RPMI7951 (cell line): ENCODE measurements at places on chromosomes 16 and 17. TPM values are rescaled to one million over a fixed set of nuclear protein-coding genes. Genes with fewer than 3 reads are reported as not detected.

- DNase-seq: no peak
Measured at GRCh38 chr17:72090108-72090507, 30.7 kb upstream of the SOX9 start.

DNA sequence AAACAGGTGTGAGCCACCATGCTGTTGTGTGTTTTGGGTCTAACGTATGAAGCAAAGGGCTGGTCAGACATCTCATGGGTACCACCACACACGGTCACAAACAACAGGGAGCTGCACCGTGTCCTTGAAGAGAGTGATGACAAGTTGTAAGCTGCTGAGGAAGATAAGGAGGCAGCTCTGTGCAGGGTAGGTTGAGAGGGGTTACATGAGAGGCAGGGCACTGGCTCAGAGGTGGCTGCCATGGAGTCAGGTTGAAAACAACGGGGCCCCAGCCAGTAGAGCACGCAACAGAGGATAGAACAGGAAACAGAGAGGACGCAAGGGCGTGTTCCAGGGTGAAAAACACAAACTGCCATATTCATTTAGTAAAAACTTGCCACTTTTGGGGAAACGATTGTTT is 52.2 kb downstream of the TRARG1 start:
- no peak for DNase-seq

- peak; percentile 41 for DNase-seq
Measured at GRCh38 chr17:45740553-45741330, 43.4 kb upstream of the CRHR1 start.

DNA sequence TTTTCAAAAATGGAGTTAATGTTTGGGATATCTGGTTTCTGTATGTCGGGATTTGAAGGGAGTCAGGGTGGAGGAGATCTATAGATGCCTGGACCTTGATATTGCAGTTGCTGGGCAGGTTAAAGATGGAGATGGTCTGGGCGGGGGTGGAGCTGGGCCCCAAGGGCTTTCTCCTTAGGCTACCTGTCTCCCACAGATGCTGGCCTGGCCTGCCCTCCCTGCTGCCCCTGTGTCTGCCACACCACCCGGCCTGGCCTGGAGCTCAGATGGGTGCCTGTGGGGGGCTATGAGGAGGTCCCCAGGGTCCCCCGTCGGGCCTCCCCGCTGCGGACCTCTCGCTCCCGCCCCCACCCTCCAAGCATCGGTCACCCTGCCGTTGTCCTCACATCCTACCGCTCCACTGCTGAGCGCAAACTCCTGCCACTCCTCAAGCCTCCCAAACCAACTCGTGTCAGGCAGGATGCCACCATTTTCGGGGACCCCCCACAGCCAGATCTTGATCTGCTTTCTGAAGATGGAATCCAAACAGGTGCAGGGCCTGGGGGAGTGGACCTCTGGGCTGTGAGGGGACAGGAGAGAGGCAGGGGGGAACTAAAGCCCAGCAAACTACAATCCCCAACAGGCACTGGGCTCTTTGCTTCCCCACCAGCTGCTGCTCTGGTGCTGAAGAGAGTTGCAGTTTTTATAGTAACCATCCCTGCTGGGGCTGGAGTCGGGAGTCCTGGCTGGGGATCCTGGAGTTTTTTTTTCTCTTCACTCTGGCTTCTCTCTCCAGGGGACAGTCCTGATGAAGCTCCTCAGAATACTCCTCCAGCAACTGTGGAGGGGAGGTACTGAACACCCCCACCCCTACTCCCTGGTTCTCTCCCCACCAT is 2.9 kb downstream of the ARHGEF15 start:
- DNase-seq: no peak

DNA sequence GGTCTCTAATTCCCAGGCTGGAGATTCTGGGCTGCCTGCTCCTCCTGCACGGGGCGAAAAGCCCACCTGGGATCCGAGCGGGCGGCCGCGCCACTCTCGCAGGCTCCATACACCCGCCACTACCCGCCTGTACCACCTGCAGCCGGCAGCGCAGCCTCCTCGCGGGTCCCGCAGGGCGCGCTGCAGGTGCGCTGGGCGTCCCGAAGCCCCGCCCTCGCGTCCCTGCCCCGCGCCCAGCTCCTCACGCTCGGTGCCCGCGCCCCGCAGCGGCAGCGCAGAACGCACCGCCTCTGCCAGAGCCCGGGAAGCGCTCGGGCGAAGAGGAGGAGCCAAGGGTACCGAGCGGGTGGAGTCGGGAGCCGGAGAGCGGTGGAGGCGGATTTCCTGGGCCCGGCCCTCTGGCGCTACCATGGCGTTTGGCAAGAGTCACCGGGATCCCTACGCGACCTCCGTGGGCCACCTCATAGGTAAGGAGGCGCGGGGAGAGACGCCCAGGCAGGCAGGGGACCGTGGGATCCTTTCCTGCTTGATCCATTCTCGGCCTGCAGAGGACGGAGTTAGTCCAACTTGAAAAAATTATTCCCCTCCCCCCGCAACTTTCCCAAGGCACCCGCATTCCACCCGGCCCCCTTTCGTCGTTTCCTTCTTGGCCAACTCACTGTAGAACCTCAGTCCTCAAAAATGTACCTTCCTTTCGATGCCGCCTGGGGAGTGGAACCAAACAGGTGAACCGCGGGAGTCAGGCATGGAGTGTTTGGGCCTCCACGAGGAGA is at the start of gene TOM1L1:
Gene TOM1L1, plus strand, starts transcription at position 396 of the 773 bp plus-strand sequence. Its CDS starts 14 bp downstream, at position 410.
- DNase-seq: peak; percentile 72

The GRIN2A gene
- 0.59 and 1.2 TPM in 2 replicates for total RNA-seq

The MYH8 gene
- not detected in 2 replicates for total RNA-seq

The POLDIP2 gene
- 79.6 and 91.8 TPM in 2 replicates for total RNA-seq

The SLC16A6 gene
- total RNA-seq: 4.4 and 4.8 TPM in 2 replicates
